ENCODE measurements at places on chromosomes 2 and 18.

DNA sequence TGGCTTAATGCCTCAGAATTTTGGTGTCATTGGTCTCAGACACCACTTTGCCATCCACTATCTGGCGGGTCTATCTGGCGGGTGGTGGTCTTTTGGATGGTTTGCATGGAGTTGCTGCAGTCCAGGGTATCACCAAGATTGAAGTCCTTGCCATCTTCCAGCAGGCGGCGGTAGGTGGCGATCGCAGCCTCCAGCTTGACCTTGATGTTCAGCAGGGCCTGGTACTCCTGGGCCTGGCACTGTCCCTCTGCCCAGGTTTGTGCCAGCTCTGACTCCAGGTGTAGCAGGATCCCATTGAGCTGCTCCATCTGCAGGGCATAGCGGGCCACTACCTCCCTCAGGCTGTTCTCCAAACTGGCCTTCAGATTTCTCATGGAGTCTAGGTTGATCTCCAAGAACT lies 188.2 kb downstream of the MEMO1 start:
- DNase-seq: no peak

DNA sequence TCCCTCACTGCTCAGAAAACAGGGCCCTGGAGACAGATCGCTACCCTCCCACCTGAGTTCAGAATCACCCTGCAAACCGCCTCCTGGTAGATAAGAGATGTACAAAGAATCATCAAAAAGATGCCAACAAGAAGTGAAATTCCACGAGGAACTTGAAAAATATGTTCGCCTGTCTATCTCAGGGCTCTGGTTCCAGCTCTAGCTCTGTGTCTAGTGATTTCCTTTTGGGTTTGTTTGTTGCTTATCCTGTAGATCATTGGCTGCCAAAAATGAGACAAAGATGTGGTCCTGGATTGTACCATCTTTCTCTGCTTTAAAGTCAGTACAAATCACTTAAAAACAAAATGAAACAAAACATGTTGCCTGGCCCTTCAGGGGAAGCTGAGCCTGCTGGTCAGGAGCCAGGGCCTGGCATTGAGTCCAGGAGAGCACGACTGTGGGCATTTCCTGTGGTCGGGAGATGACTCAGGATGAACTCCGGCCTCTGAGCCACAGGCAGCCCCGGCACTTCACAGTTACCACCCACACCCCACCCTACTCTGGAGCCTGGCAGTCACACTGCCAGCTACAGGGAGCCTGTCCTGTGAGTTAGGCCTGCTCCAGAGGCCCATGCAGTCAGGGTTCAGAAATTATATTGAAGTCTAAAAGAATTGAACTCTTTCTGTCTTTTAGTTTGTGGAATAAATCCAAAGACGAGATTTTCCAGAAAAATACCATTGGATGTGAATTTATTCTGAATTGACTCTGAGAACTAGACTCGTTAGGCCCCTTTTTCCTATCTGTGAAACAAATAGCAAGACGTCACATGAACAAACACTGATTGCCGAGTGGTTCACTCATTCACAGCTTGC lies 8.0 kb upstream of the ITGB6 start:
- peak; percentile 77 for DNase-seq

- DNase-seq: no peak
Measured at GRCh38 chr2:172723286-172723685, 12.4 kb upstream of the RAPGEF4 start.

DNA sequence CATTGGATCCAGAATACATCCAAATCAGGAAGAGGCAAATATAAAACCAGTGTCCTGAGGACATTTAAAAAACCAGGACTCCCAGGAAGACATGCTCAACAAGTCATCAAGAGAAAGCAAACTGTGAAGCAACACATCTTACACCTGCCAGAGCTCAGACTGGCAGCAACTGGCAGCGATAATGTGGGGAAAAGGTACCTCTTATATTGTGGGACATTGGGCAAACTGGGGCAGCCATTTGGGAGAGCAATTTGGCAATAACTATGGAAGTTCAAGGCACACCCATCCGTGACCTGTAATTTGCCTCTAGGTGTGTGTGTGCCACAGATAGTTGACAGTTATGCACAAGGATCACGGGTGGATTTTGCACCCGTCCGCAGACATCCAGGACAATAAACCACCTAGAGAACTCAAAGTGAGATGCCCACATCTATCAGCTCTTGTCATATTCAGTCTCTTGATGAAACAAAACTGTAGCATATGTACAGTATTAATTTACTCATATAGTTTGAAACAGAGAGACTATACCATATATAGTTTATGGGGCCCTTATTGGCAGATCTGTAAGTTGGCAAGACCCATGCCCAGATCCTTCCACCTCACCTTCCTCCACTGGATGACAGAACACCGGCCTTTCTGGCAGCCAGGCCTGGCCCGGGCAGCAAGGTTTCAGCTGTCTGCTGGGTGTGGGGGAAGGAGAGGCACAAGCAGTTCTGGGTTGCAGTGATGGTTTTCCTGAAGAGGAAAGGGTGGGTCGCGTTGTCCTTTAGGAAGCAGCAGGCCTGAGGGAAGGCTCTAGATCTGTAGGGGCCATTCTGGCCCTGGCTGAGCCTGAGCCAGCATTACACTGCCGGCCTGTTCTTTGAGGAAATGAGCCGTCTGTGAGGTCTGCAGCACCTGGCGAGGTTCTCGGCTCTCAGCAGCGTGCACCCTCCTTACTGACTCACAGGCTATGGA lies 18.8 kb downstream of the HJURP start:
- no peak for DNase-seq

GRCh38 chr2:134397146-134397896 lies 143.4 kb downstream of the MGAT5 start:
- DNase-seq: peak; percentile 53

DNA sequence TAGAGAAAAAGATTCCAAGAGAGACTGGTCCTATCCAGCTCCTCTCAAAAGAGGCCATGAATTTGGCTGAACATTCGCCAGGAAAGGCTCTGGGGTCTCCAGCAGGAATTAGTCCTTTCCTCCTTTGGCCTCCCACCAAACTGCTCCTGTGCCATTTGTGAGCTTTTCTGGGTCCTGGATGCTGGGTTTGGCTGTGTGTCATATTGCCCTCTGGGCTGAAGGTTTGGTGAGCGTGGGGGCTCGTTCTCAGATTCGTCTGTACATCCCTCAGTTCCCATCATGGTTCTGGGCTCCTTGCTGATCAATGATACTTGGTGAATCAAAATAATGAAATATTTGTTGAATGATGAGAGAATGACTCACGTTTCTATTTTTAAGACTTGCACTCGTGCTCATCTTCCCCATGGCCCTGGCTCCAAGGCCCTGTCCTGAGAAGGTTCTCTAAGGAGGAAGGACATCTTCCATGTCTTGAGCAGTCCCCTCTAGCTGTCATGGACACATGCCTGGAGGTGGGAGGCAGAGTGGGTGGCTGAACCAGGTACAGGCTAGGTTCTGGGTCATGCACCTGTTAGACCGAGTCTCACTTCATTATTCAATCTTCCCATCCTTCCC lies 47.8 kb upstream of the RHOB start:
- DNase-seq: no peak

DNA sequence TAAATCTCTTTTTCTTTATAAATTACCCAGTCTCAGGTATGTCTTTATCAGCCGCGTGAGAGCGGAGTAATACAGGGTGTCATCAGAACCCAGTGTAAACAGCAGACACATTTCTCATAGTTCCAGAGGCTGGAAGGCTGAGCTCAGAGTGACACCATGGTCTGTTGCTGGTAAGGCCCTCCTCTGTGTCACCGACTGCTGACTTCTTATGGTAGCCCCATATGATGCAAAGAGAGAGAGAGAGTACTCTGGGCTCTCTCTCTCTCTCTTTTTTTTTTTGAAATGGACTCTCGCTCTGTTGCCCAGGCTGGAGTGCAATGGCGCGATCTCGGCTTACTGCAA lies 60.0 kb downstream of the SNORC start:
- no peak for DNase-seq

GRCh38 chr2:46545015-46545839 lies 65.9 kb downstream of the TMEM247 start:
- peak; percentile 28 for DNase-seq

- DNase-seq: peak; percentile 67
Measured at GRCh38 chr18:31819106-31819924, 58.6 kb upstream of the SLC25A52 start.

GRCh38 chr2:115165529-115166109 lies 723.2 kb downstream of the DPP10 start:
- DNase-seq: peak; percentile 51

DNA sequence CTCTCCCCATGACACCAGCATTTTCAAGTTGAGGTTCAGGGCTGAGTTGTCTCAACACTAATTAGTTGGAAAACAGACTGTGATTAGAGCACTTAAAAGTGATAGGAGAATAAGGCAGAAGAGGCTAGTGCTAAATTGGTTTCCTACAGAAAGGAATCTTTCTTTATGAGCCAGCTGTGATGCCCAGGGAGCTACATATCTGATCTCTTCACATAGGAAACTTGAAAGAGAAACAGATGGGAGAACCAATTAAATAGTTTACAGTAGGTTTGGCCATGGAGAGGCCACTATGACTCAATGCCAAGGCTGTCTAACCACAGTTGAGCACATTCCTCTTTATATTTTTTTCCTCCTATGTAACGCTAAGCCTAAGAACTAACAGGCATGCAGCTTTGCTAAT lies 418.3 kb upstream of the CYRIA start:
- DNase-seq: no peak

- DNase-seq: no peak
Measured at GRCh38 chr2:66850376-66850775, 415.5 kb downstream of the MEIS1 start.

- no peak for DNase-seq
Measured at GRCh38 chr18:63464434-63464833, 12.3 kb upstream of the SERPINB5 start.

DNA sequence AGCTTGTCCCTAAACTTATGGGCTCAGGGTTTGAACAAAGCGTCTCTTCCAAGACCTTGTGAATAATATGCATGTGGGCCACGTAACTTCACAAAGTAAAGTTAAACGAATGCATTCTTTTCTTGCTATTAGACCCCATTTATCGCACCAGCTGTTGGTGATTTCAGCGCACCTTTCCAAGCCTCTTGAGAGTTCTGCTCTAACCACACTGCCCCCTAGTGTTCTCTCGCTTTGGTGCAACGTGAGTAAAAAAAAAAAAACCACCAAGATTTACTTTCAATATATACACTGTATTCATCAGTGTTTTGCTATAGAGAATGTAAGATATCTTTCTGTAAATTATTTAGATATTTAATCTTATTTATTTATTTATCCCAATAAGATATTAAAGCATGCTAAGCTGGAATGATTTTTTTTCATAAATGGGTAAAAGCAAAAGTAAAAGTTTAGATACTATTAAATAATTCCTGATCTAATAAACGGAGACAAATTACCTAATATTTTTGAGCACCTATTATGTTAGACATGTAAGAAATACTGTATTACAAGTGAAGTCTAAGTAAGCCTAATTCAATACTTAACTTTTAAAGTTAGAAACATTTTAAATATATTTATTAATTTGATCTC lies 459.5 kb downstream of the DLGAP1 start:
- peak; percentile 70 for DNase-seq

DNA sequence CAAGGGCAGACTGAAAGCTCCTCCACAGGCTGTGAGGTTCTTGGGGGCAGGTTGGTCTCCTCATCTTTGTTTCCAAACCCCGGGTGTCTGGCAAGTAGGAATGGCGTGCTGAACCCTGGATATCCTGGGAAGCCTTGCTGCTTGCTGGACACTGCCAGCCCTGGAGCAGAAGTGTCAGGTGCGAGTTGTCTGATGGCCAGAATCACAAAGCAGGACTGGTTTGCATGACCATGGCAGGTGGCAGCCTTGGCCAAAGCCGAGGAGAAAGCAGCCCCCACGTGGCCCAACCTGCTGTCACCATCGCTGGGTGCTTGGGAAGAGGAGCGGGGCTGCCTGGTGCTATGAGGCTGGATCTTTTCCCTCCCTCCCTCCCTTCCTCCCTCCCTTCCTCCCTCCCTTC lies 309.5 kb upstream of the HS6ST1 start:
- no peak for DNase-seq

- DNase-seq: peak; percentile 79
Measured at GRCh38 chr2:147689220-147689909, 155.5 kb upstream of the ACVR2A start.

- DNase-seq: no peak
Measured at GRCh38 chr2:230520875-230521155, 104.8 kb downstream of the SP100 start.

- no peak for DNase-seq
Measured at GRCh38 chr2:96694816-96695455, 44.9 kb downstream of the LMAN2L start.
